Tibial artery (tissue), 4 donors: ENCODE measurements at places on chromosomes 3 and 15.

GRCh38 chr15:101615986-101616848, 36.0 kb downstream of the TM2D3 start:
- no peak overlapping the region for H3K4me3 ChIP-seq
- H3K27ac ChIP-seq: peak overlapping the region; percentile 26
- DNase-seq: no peak
- H3K4me1 ChIP-seq: peaks cover 23% of the 10 kb centered on the region

DNA sequence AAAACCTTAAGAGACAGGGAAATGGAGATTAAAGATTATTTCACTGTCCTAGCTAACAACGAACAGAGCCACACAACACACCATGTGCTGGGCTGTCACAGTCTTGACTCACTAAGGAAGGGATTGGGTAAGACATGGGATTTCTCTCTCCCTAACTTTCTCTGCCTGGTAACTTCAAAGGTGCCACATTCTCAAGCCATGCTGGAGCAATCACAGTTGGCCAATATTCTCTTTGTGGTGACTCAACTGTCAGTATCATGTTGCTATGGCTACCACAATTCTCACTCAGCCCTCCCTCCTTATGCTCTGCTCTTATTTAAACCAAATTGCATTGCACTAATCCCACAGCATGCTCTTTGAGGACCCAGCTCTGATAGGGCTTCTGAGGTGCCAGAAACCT, 74.0 kb downstream of the OXNAD1 start:
- no peaks in the 10 kb centered on the region for H3K27me3 ChIP-seq
- DNase-seq: peak; percentile 49
- no peak overlapping the region for H3K27ac ChIP-seq
- H3K4me3 ChIP-seq: no peak overlapping the region
- H3K36me3 ChIP-seq: no peaks in the 10 kb centered on the region

GRCh38 chr3:17355591-17355990, 386.8 kb downstream of the TBC1D5 start:
- no peaks in the 10 kb centered on the region for H3K27me3 ChIP-seq
- DNase-seq: no peak
- no peaks in the 10 kb centered on the region for H3K4me1 ChIP-seq
- H3K4me3 ChIP-seq: no peak overlapping the region
- H3K27ac ChIP-seq: no peak overlapping the region
- no peaks in the 10 kb centered on the region for H3K36me3 ChIP-seq

- no peak overlapping the region for H3K4me3 ChIP-seq
- peak; percentile 88 for DNase-seq
- H3K4me1 ChIP-seq: peaks cover 13% of the 10 kb centered on the region
- no peak overlapping the region for H3K27ac ChIP-seq
- no peaks in the 10 kb centered on the region for H3K27me3 ChIP-seq
Observed at GRCh38 chr3:190566043-190566933, 52.4 kb downstream of the IL1RAP start.

GRCh38 chr3:187954873-187955586, 198.9 kb upstream of the LPP start:
- no peaks in the 10 kb centered on the region for H3K27me3 ChIP-seq
- H3K36me3 ChIP-seq: no peaks in the 10 kb centered on the region
- no peak overlapping the region for H3K4me3 ChIP-seq
- H3K27ac ChIP-seq: peak overlapping the region; percentile 37

GRCh38 chr15:82799183-82799841, 6.6 kb downstream of the FSD2 start:
- H3K4me1 ChIP-seq: no peaks in the 10 kb centered on the region
- no peak for DNase-seq
- H3K27me3 ChIP-seq: no peaks in the 10 kb centered on the region

DNA sequence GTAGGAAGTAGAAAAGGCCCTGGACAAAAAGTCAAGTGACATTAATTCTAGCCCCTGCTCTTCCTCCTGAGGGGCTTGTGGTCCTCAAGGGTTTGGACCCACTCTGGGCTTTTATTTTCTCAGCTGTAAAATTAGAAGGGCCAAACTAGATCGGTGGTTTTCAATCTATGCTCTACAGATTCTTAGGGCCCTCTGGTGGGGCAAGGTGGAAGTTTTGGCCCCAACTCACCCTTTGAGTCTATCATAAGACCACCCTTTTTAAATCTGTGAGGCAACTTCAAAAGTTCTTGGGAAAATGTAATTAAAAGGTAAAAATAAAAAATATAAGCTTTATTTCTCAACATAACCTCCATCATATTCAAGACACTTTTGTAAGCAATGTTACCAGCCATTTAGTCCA, 25.6 kb upstream of the CFAP161 start:
- no peak for DNase-seq
- no peak overlapping the region for H3K4me3 ChIP-seq
- H3K36me3 ChIP-seq: no peaks in the 10 kb centered on the region
- no peaks in the 10 kb centered on the region for H3K27me3 ChIP-seq

DNA sequence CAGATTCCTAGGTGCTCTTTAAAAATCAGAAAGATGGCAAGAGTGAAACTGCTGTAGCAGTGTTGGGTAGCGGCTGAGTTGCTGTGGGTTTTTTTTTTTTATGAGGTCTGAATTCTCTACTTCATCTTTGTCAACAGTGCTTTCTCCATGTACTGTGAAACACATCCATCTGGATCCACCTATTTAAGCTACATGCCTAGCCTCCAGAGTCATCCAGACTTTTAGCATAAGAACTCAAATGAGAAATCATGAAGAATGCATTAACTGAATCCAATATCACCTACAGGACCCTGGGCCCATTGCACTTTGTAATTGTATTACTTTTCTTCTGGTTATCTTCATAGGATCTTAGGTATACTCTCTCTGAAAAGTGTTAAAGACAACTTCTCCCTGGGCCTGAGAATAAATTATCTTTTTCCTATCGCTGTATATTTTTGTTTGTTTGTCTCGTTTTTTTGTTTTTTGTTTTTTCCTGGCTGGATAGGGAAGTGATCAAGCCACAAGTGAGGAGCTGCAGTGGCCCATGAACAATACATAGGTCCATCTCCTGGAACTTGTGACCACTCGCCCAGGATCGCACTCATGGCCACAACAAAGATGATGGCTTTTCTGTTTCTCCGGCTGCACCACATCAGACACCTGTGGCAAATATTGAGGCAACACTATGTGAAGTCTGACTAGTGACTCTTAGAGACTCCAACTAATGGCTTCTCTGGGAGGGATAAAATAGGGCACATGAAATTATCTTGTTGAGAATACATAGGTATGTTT, 609.9 kb upstream of the AGTR1 start:
- no peak overlapping the region for H3K27ac ChIP-seq
- H3K4me3 ChIP-seq: no peak overlapping the region
- H3K27me3 ChIP-seq: no peaks in the 10 kb centered on the region
- no peaks in the 10 kb centered on the region for H3K4me1 ChIP-seq
- no peak for DNase-seq

GRCh38 chr3:21238661-21239060, 512.3 kb downstream of the ZNF385D start:
- no peaks in the 10 kb centered on the region for H3K4me1 ChIP-seq
- H3K27me3 ChIP-seq: no peaks in the 10 kb centered on the region
- no peak overlapping the region for H3K4me3 ChIP-seq
- no peak overlapping the region for H3K27ac ChIP-seq
- H3K36me3 ChIP-seq: no peaks in the 10 kb centered on the region
